Hepatocyte (in vitro differentiated cells): ENCODE measurements at places on chromosomes 4 and X.
A peak's percentile ranks its signal among the peaks of the same experiment; 100 is the strongest.

DNA sequence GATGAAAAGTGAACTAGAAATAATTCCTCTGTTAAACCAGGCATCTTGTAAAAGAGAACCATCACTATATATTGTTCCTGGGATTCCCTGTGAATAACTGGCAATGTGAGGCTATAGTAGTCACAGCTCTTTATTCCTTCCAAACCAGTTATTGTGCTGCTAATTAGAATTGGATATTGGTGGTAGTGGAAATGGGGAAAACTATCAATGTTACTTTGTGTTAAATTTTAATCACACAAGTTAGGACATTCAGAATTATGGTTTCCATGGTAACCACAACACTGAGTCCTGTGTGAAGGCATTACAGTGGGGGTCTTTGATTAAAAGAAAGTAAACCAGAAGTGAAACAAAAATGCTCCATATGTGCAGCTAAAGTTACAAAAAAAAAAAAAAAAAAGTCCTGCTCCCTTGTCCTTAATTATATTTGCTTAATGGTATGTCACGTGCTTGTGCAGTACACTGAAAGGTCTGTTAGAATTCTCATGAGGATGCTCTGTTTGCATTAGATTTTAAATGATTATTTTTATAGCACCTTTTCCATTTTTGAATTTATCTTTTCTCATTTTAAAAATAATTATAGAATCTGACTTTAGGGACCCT is 200.4 kb downstream of the ADGRL3 start:
- H3K4me1 ChIP-seq = no peaks in the 10 kb centered on the region
- no peak for DNase-seq
- H3K4me3 ChIP-seq = no peak overlapping the region
- no peaks in the 10 kb centered on the region for H3K36me3 ChIP-seq
- H3K27me3 ChIP-seq = no peaks in the 10 kb centered on the region
- no peak overlapping the region for H3K27ac ChIP-seq

- no peak overlapping the region for H3K4me3 ChIP-seq
- H3K36me3 ChIP-seq = no peaks in the 10 kb centered on the region
- no peaks in the 10 kb centered on the region for H3K4me1 ChIP-seq
- H3K27ac ChIP-seq = no peak overlapping the region
- no peaks in the 10 kb centered on the region for H3K27me3 ChIP-seq
- no peak for DNase-seq
Observed at GRCh38 chrX:34058005-34058404, 74.1 kb downstream of the FAM47A start.

GRCh38 chr4:99790796-99791617 is 25.6 kb upstream of the DAPP1 start:
- H3K27ac ChIP-seq = no peak overlapping the region
- H3K27me3 ChIP-seq = no peaks in the 10 kb centered on the region
- H3K4me3 ChIP-seq = no peak overlapping the region
- no peak for DNase-seq

- no peaks in the 10 kb centered on the region for H3K36me3 ChIP-seq
- H3K4me1 ChIP-seq = no peaks in the 10 kb centered on the region
- no peak for DNase-seq
- H3K27ac ChIP-seq = no peak overlapping the region
- H3K27me3 ChIP-seq = no peaks in the 10 kb centered on the region
Observed at GRCh38 chrX:56623316-56623715, 59.9 kb downstream of the UBQLN2 start.

DNA sequence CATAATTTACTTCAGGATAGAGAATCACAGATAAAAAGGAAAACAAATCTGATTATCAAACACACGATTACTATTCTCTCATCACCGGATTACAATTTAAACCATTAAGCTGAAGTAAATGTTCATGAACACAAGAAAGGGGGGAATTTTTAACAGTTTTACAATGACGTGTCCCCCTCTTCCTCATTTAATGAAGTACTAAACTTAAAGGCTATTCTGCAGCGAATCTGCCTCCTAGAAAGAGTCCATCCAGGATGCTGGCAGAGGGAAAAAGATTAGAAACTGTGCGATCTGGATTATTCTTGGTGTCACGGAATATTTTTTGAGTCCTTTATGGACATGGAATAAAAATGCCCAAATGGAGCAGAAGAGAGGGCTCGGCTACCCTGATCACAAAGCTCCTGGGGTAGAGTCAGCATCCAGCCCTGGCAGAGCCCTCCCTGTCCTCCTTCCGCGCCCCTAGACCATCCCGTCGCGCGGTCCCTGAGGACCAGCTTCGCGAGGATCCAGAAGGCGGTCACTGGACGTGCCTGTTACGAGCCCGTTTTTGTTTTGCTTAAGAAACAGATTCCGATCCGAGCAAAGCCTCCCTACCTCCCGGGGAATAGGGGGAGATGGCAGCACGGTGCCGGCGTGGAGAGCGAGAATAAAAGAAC is 1.2 kb downstream of the ELF2 start:
- H3K4me3 ChIP-seq = peak overlapping the region; percentile 99
- no peaks in the 10 kb centered on the region for H3K27me3 ChIP-seq
- peaks cover 11% of the 10 kb centered on the region for H3K4me1 ChIP-seq
- H3K27ac ChIP-seq = peak overlapping the region; percentile 100
- no peak for DNase-seq

DNA sequence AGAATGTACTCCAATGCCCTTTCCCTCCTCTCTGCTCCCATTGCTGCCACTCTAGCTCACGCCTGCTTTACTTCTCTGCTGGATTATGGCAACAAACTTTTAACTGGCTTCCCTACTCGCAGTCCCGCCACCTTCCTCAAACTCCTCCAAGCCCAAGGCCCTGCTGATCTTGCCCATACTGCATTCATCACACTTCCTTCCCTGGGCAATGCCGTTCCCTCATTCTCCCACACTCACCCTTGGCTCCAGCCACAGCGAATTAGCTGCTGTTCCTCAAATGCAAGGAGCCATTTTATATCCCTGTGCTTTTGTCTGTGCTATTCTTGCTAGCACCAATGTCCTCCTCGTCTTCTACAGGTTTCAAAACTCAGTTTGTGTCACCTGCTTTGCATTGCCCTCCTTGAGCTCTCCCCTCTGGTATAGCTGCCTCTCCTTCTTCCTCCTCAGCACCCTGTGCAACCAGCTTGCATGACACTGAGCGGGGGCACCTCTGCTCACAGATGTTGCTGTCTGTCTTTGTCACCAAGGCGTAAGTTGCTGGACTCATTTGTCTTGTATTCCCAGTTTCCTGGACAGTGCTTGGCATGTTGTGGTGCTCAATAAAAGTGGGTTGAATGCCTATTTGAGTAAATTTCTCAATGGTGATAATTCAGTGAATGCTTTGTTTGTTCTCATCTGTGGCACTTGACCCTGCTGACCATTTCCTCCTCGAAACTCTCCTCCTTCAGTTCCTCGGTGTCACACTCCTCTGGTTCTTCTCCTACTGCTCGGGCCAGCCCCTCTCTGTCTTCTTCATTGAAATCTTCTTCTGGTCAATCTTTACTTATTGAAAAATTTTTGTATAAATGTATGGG is 22.4 kb upstream of the MGST2 start:
- H3K4me1 ChIP-seq = no peaks in the 10 kb centered on the region
- DNase-seq = no peak
- H3K27me3 ChIP-seq = no peaks in the 10 kb centered on the region
- no peak overlapping the region for H3K4me3 ChIP-seq
- no peaks in the 10 kb centered on the region for H3K36me3 ChIP-seq

- DNase-seq = no peak
- no peak overlapping the region for H3K4me3 ChIP-seq
- H3K4me1 ChIP-seq = peaks cover 7% of the 10 kb centered on the region
- H3K27ac ChIP-seq = peak overlapping the region; percentile 74
Observed at GRCh38 chr4:151314479-151314878, 10.9 kb downstream of the SH3D19 start.
